ENCODE measurements at places on chromosomes 13 and 19.

GRCh38 chr13:38463048-38463447 lies 113.4 kb downstream of the UFM1 start:
- DNase-seq = no peak

DNA sequence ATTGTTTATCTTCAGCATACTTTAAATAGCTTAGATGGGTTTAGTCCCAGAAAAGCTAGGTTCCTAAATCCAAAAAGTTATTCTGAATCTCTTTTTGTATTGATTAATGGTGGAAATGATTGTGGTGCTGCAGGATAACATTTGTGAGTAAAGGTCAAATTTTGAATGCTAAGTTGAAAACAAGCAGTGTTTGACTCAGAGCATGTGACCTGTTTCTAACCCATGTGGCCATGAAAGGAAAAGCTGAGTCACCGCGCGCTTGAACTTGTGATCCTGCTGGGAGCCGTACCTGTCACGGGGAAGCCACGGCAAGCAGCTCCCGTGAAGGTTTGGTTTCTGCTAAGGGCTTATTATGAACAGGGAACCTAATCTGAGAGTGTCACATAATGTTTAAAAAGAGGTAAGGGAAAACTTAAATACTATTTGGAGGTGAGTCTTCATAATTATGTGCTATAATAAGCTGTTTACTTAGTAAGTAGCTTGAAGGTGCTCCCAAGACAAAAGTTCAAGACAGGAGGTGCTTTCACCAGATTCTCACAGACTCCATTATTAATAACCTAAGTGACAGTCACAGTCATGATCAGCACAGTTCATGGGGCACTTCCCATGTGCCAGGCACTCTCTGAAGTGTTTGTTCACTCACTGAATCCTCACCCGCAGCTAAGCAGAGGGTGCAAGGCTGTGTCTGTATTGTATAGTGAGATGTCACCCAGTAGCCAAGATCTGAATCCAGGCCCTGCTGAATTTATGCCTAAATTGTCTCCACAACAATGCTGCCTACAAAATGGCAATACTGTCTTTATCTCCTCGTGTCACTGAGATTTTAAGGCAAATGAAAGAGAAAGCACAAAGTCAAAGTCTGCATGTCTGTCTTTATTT lies 286.5 kb downstream of the MYO16 start:
- DNase-seq = peak; percentile 72

DNA sequence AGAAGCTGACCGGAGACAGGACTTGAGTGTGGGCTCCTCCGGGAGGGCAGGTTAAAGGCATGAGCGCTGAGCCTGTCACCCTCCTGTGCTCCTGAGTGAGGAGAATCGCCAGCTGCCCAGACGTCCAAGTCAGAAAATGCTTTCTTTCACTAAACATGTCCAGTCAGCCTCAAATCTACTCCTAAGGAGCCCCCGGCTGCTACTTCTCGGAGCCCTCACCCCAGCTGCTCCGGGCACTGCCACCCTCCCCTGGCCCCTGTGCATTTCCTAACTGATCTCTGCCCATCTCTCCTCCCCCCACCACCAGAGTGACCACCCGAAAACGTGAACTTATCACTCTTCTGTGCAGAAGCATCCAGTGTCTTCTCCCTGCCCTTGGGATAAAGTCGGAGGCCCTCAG lies 277.5 kb upstream of the SOX1 start:
- DNase-seq = no peak

DNA sequence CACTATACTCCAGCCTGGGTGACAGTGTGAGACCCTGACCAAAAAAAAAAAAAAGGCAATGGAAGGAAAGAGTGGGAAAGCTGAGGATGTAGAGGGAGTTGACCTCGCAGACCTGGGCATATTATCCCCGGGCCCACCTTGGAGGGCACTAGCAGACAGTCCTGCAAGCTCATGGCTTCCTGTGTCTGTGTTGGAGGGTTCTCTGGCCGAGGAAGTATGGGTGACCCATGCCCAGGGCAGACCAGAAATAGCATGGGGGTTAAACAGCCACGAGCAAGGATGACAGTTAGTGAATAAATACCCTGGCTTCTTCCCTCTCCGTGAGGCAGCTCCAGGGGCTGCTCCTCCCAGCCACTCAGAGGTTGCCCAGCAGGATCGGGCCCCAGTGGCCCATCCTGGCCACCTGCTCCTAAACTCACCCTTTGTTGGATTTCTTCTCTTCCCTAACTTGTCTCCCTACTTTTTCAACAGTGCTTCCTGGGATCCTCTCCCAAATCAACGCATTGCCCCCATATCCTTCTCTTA lies 485.8 kb downstream of the ZNF536 start:
- DNase-seq = no peak

GRCh38 chr19:10269333-10270179 lies 1.4 kb upstream of the ICAM1 start:
- peak; percentile 86 for DNase-seq

GRCh38 chr13:20114066-20114610 lies 46.7 kb downstream of the GJA3 start:
- DNase-seq = no peak

DNA sequence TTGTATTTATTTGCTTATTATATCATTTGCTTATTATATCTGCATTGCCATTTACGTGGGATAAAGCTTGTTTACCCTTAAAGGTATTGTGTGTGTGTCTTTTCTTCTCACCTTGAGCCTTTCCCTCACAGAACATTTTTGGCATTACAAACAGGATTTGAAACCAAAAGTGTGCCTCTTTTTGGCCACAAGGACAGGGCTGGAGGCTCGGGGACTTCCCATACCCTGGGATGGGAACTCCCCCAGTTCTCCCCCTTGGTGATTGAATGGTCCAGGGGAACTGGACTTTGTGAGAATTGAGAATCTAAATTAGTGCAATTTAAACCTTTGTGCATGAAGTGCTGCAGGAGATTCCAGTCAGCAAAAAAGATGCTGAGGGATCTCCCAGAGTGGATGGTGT lies 2.4 kb upstream of the ZNF506 start:
- no peak for DNase-seq

- DNase-seq = no peak
Observed at GRCh38 chr13:49740870-49741269, 49.6 kb upstream of the EBPL start.

DNA sequence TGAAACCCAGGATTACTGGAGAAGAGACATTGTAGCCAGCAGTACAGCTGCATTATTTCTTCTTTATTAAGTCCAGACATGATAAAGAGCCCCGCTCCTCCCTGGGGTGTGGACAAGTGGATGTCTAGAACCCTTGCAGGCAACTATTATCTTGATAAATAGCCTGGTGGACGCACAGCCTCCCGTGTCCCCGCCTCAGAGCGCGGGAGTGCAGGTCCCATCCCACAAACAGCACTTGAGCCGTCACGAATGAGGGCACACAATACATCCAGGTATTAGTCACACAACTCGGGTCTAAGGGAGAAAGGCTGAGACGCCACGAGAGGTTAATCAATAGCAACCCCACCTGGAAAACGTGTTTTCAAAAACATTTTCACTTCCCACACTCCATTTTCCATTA lies 213.2 kb upstream of the SOX1 start:
- no peak for DNase-seq

DNA sequence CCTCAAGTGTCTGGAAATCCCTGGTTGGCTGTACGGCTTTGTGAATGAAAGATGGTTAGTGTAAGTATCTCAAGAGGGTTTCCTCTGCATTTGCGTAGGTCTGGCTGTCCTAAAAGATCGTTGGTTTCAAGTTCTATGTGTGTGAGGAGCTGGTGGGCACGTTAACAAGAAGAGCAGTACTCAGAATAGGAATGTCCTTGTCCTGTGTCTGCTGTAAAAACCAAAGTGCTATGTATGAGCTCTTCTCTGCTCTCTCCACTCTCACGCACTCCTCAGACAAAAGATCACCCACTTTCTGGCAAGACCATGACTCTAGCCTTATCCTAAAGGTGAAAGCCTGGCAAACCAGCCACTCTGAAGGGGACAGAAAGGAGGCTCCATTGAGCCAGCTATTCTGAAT lies 39.1 kb downstream of the USP12 start:
- no peak for DNase-seq

GRCh38 chr13:21796066-21796465 lies 125.2 kb downstream of the FGF9 start:
- DNase-seq = no peak

DNA sequence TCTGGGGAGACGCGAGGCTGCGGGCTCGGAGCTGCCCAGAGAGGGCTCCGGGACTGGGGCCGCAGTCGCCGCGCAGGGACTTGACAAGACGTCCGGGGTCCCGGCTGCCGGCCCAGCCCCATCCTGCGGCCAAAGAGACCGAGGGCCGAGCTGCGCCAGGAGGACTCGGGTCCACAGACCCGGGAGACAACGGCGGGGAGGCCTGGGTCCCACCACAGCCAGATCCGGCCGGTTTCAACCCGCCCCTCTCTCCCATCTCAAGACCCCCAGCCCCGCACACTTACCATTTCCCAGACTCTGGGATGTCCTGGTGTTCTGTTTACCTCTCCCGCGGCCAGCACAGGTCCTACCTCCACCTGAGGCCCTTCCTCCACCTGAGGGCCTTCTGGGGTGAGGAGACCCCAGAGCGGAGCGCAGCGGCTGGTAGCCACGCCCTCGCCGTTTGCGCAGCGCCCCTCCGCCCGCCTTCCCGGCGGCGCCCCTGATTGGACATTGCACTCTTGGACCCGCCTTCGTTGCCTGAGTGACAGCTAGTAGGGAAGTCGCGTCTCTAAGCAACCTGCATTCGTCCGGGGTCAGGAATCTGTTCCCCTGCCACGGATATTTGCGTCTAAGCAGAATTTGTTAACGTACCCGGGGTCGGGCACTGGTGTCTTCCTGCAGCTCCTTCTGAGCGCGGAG lies at the start of gene ZNF709:
Gene ZNF709 (minus strand): TSS at position 446 of the 681 bp plus-strand sequence. CDS start 159 bp downstream, at position 287.
- peak; percentile 86 for DNase-seq

GRCh38 chr19:6261883-6262282 lies 17.9 kb downstream of the MLLT1 start:
- DNase-seq = no peak

GRCh38 chr13:61463024-61463423 lies 47.4 kb upstream of the PCDH20 start:
- no peak for DNase-seq

DNA sequence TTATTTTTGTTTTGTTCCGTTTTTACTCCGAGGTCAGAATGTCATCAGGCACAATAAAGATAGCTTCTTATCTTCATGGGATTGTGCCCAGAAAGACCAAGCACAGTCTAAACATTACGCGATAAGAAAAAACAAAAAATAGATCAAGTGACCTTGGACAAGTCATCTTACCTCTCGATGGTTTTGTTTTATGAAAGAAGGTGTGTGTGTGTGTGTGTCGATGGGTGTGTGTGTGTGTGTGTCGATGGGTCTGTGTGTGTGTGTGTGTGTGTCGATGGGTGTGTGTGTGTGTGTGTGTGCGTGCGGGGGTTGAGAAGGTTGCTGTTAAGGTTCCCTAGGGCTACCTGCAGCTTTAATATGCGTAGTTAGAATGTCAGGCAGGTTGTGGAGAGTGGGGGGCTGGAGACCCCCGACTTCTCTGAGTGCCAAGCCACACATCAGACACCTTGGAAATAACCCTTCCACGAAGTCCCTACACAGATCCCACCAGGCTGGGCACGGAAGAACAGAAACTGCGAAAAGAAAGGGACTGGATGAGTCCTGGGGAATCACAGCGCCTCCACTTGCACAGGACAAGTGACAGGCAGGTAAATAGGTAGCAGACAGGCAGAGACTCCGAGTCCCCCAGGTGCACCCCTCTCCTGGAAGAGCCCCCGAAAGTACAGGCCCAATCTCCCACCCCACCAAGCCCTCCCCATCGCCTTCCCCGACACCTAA lies 458 bp upstream of the ATP8A2 start:
- no peak for DNase-seq

DNA sequence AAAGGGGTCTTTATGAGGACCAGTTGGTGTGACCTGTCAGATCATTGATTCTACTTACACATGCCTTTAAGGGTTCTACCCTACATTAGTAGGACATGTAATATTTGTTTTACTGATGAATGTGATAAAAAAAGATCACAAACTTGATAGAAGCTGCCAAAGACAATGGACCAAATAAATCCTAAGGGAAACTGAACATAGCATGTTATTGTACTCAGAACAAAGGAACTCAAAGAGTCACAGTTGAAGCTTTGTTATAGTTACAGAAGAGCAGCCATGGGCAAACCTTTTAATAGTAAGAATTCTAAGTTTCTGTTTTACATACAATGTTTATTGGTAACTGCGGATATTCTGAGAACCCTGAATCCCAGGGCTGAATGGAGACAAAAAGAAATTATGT lies 780.1 kb downstream of the SLITRK6 start:
- DNase-seq = no peak

DNA sequence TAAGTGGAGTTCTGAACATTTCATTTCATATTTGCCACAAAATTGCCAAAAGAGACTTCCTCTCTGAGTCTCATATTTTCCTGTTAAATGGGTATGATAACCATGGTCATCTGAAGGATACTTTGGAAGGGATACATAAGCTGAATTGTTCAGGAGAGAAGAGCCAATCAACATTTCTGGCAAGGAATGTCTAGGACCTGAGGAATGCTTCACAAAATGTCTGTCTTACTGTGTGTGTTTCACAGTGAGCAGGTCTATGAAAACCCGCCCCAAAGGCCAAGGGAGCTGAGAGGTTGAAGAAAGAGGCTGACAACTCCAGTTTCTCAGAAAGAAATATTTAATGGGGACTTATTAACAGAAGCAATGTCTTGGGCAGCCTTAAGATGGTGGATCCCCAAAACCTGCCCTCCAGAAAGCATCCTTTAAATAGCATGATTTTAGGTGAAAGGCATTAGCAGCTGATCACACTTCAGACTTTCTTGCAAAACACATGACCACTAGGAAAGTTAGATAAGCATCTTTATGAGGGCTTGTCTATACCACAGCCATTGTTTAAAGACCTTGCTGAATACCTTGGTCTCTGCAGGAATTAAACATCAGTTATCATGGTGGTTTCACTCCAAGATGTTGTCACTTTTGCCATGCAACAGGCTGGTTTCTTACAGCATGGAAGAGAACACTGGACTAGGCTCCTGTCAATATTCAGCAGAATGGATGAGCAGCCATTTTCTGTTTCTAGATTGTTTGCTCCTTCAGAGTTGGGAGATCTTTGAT lies 78.9 kb downstream of the TNFSF11 start:
- DNase-seq = no peak

DNA sequence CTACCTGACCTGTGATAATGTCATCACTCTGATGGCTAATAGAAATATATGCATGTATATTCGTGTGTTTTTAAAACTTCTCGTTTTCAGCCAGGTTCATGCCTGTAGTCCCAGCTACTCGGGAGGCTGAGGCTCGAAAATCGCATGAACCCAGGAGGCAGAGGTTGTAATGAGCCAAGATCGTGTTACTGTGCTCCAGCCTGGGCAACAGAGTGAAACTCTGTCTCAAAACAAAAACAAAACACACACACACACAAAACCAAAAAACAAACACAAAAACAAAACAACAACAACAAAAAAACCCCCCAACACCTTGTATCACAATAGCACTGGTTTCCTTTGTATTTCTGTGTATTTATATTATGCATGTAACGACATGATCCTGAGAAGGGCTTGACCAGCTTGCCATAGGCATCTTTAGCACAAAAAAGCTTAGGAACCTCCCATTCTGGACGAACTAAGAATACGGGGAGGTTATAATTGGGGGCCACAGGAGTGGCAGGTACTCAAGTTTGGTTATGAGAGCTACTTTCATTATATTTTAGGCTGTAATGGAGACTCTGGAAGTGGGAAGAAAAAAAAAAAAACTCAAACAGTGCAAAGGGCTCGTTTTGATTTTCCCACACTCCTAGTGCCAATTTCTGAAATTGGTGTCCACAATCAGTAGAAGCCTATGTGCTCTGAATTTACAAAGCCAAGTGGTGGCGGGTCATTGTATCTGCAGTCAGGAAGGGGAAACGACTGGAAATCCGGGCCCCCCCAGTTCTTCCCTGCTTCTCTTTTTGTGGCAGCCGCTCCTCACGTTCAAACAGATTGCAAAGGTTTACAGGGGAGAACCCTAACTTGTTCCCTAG lies 1.2 kb upstream of the ACP7 start:
- no peak for DNase-seq
